ENCODE measurements at places on chromosomes 7 and 10.
A peak's percentile ranks its signal among the peaks of the same experiment; 100 is the strongest.

DNA sequence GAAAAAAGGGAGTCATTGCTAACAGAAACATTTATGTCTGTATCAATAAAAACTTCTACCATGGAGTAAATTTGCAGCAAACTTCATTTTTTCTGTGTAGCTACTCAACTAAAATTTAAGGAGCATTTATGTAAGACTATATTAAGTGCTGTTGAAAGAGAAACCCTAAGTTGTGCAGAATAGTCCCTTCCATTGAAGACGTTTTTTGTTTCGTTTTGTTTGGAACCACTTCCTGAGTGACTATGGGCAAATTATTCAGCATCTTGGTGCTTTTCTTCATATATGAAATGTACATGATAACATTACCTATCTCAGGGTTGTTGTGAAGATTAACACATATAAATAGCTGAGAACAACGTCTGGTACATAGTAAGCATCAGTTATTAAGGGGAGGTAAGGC is 24.3 kb downstream of the SEM1 start:
- no peak for DNase-seq

DNA sequence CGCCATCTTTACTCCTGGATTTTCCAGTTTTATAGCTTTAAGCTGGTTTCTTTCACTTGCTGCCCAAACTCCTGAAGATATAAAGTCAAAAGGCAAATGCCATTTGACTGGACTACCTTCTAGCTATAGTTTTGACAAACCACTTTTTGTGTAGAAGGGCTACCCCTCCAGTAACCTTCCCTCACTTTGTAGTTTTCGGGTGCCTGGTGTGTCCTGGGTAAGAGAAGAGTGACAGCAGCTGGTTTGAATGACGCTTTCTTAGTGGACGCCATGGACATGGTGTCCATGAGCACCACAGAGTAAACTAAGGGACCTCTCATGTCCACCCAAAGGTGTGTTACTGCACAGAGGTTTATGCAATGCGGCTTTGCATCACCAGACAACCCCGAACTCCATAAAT is 21.2 kb upstream of the PITRM1 start:
- DNase-seq: no peak

DNA sequence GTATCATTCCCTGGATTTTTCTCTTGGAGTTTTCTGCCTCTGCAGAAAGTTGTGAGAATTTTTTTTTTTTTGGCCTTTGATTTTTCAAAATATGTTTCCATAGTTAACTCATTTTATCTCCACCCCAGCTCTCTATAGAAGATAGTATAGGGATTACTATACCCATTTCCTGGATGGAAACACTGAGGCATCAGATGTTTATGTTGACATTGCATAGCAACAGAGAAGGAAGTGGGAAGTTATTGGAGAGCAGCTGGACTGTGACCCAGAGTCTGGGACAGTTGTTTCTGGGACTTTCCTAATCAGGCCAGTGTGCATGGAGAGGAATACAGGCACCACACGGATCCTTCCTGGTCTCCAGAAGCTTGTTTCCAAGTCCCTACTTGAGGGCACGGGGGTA is 158.0 kb downstream of the CDH23 start:
- DNase-seq: no peak

DNA sequence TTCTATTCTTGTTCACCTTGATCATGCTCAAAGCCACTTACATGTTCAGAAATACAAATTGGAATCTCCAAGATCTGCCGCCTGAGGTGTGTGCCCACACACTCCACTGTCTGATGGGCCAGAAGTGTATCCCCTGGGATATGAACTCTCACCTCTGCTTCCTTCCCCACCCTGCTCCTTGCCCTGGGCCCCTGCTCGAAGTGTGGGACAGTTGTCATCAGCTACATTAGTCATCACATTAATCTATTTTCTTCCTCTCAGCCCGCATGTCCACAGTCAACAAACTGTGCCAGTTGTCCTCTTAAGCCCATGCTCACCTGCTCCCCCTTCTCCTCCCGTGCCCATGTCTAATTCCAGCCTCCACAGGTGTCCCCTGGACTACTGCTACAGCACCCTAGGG is 154.7 kb downstream of the PTPN20 start:
- no peak for DNase-seq

DNA sequence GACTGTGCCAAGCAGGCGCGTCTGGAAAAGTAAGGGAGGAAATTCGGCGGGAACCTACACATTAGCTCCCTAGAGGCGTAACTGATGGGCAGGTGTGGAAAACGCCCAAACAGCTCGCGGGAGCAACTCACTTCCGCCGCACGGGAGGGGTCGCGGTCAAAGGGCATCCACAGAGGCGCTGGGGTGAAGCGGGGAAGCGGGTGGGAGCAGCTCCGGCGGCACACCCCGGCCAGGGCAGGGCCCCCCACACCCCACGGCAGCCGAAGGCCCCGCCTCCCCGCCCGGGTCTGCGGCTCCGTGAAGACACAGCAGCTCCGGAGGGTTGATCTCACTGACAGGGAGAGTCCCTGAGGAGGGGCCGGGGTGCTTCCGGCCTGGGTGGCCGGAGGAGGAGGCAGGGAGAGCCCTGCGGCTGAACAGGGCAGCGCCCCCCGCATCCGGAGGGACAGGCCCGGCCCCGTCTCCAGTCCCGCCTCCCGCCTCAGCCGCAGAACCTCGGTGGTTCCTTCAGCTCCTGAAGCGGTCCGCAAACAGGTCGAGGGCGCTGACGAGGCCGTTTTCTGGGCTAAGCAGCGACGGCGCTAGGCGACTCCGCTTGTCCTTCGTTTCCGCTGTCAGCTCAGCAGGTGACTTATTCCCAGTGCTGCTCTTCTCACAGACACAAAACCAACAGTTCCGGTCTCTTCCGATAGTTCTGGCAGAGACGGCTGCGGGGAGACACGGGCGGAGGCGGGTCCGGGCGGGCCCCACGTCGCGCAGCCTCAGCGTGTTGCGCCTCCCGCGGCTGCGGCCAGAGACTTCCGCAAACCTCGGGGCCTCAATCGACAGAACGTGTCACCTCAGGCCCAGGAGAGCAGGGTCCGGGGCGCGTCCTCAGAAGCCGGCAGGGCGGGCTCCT is 276.1 kb downstream of the DNAJB6 start:
- peak; percentile 46 for DNase-seq

DNA sequence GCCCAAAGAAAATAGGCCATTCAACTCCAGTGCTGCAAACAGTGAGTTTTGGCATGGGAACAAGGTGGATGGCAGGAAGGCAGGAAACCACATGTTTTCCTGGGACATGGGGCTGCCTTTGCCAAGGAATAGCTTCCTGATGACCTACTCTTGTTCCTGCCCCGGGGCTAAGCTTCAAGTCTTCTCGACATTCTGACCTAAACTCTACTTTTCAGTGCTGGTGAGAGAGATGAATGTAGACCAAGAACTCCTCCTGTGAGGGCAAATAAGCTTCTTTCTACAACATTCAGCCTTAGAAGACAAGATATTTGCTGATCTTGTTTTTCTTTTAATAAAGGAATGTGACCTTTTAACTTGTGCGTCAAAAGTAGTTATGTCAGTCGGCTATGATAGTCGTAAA is 199.0 kb downstream of the GPR37 start:
- DNase-seq: no peak
